ENCODE measurements at places on chromosomes 16 and 17.

- no peak for DNase-seq
Measured at GRCh38 chr17:29383686-29384085, 6.5 kb upstream of the TAOK1 start.

GRCh38 chr17:17682293-17682736 lies 1.1 kb downstream of the RAI1 start:
- DNase-seq: no peak

DNA sequence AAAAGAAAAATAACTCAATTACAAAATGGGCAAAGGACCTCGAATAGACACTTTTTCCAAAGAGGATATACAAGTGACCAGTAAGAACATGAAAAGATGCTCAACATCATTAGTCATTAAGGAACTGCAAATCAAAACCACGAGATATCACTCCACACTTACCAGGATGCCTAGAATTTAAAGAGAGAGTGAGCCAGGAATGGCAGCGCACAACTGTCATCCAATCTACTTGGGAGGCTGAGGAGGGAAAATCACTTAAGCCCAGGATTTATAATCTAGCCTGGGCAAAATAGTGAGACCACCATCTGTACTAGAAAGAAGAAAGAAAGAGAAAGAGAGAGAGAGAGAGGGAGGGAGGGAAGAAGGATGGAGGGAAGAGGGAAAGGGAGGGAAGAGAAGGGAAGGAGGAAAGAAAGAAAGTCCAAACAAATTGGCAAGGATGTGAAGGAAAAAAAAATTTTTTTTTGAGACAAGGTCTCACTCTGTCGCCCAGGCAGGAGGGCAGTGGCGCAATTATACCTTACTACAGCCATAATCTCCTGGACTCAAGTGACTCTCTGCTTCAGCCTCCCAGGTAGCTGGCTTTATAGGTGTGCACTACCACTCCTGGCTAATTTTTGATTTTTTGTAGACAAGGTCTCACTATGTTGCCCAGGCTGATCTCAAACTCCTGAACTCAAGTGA lies 22.6 kb downstream of the TBX2 start:
- DNase-seq: no peak

DNA sequence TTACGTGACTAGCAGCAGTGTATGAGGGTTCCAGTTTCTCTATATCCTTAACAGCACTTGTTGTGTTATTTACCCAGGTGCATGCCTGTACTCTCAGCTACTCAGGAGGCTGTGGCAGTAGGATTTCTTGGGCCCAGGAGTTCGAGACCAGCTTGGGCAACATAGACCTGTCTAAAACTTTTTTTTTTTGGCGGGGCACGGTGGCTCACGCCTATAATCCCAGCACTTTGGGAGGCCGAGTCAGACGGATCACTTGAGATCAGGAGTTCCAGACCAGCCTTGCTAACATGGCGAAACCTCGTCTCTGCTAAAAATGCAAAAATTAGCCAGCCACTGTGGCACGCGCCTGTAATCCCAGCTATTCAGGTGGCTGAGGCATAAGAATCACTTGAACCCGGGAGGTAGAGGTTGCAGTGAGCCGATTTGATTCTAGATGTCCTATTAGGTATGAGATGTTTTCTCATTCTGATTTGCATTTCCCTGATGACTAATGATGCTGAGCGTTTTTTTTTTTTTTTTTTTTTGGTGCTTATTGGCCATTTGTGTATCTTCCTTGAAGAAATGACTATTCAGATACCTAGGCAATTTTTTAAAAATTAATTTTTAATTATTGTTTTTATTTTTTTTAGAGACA lies 13.4 kb downstream of the CASC3 start:
- DNase-seq: no peak

GRCh38 chr17:273981-274832 lies 78.4 kb downstream of the RPH3AL start:
- no peak for DNase-seq

DNA sequence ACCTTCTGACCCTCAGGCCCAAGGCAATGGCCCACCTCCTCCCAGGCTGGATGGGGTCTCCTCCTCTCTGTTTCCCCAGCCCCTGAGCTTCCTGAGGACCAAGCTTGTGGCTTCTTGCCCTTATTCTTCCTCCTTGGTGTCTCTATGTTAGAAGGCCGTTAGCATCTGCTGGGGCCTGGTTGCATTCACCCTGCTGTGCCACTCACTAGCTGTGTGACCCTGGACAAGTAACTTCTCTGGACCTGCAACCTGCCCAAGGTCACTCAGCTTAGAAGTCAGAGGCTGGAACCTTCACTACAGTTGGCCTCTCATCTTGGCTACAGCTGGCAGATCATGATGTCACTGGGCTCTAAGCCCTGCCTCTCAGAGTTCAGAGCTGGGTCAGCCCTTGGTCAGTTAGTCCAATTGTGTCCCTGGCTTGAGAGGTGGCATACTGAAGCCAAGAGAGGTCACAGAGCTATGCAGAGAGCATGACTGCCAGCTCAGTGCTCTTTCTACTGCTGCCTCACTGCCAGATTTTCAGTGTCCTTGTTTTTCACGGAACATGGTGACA lies 3.0 kb downstream of the MT2A start:
- no peak for DNase-seq

GRCh38 chr17:60923000-60923399 lies 245.3 kb downstream of the BCAS3 start:
- DNase-seq: no peak

GRCh38 chr17:74737299-74738050 lies 419 bp downstream of the RAB37 start:
- DNase-seq: no peak

GRCh38 chr17:7579001-7579833 lies at the start of gene CD68:
Gene CD68, plus strand, starts transcription at chr17:7579638. Its CDS starts 40 bp downstream, at chr17:7579678.
- DNase-seq: no peak

DNA sequence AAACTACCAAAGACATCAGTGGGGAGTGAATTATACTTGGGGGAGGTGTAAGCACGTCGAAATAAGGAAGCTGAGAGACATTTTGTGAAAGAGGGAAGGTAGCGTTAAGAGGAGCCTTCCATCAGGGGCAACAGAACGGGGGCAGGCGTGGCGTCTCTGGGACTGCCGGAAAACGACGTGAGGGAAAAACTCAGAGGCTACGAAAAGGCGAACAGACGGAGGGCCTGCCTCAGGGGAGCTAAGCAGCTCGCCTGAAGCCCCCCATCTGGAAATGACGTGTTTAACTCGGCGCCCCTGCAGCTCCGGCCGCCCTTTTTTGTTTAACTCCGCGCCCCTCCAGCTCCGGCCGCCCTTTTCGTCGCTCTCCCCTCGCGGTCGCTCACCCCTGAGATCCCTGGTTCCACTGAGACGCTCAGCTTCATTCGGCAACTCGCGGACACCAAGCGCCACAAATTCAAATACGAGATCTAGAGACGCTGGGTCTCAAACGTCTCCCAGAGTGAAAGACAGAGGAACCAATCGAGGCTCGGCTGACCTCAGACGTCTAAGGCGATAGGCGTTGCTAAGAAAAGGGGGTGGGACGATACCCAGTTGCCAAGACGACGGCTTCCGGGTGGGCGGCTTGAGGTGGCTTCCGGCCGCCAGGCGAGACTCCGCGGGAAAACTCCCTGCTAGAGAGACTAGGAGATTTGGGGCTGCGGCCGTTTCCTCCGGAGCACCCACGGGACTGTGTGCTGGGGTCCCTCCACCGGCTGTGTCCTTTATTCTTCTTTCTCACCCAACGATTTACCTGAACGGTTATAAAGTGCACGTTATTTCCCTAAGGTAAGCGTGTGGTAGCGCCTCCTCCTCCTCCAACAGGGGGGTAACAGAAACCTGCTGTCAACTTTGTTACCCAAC lies 383.2 kb downstream of the ZFHX3 start:
- DNase-seq: peak; percentile 88

GRCh38 chr17:50615828-50616227 lies 18.9 kb upstream of the ABCC3 start:
- DNase-seq: no peak

GRCh38 chr16:30893417-30893743 lies 497 bp downstream of the BCL7C start:
- DNase-seq: no peak

GRCh38 chr17:32794533-32795246 lies 82.2 kb downstream of the MYO1D start:
- no peak for DNase-seq

DNA sequence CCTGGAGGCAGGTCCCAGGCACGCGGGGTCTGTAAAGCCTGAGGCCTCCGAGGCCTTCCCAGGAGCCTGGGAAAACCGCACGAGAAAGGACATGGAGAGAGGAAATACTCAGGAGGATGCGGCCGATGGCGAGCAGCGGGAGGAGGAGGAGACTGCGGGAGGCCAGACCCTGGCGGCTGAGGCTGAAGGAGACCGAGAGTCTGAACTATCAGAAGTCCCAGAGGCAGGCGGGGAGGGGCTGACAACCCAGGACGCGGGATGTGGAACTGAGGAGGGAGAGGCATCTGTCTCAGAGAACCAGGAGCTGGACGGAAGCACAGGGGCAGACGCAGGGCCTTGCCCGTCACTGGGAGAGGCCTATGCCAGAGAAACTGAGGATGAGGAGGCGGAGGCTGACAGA lies 2.4 kb downstream of the APOBR start:
- DNase-seq: no peak

- DNase-seq: no peak
Measured at GRCh38 chr16:82641336-82641984, 14.7 kb downstream of the CDH13 start.

DNA sequence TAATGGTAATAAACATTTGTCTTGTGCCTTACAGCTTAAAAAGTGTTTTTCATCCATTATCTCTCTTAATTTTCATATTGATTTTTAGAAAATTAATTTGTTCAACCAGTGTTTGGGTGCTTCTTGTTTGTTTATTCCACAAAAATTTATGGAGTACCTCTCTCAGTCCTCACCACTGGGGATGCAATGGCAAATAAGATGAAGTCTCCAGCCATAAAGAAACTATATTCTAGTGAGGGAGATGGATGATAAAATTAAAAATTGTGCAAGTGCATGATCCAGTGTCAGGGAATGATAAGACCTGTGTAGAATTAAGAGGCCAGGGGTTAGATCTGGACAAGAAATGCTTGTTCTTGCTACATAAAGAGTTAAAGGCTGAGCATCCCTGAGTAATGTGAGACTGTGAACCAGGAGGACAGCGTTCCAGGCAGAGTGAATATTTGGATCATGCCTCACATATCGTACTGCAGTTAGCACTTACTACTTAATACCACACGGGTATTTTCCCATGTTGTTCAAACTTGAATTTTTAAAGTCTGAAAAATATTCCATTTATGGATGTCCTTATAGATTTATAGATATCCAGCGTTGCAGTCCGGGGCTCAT lies 535.7 kb upstream of the HSBP1 start:
- DNase-seq: no peak

DNA sequence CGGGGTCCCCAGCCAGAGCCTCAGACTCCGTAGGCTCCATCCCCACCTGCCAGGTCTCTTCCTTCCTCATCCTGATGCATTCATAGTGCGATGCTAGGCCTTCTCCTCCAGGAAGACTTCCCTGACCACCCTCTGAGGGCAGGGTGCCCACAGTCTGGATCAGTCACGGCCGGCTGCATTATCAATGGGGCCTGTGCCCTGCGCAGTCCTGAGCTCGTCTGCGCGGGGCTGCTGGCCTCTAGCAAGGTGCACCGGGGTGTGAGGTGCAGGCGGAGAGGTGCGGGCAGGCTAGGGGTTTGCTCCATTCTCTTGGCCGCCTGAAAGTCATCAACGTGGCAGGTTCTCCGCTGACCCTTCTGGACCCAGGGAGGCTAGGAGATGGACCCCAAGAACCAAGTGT lies 56.9 kb upstream of the ACSF3 start:
- DNase-seq: no peak

GRCh38 chr16:49886554-49887094 lies 30.7 kb upstream of the ZNF423 start:
- DNase-seq: no peak

DNA sequence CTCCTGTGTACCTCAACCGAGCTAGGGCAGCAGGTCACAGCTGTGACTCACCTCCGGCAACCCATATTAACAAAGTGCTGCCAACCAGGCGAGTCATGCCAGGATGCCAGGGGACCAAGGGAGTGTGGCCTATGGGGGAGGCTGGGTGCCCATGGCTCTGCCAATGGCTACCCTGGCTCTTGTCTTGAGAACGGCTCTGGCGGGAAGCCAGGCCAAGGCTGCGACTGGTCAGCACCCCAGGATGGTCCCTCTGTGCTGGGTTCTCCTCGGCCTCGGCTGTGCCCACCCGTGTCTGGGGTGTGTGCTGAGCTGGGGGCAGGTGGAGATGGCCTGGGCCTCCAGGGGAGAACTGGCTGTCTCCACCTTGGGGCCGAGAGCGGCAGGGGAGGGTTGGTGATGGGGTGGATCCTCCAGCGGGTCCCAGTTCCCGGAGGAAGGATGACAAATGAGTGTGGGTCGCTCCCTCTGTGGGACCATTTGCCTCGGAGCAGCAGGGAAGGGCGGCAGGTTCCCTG lies 75.8 kb downstream of the MRC2 start:
- DNase-seq: no peak

- DNase-seq: no peak
Measured at GRCh38 chr17:41625602-41626001, 1.2 kb upstream of the KRT17 start.

DNA sequence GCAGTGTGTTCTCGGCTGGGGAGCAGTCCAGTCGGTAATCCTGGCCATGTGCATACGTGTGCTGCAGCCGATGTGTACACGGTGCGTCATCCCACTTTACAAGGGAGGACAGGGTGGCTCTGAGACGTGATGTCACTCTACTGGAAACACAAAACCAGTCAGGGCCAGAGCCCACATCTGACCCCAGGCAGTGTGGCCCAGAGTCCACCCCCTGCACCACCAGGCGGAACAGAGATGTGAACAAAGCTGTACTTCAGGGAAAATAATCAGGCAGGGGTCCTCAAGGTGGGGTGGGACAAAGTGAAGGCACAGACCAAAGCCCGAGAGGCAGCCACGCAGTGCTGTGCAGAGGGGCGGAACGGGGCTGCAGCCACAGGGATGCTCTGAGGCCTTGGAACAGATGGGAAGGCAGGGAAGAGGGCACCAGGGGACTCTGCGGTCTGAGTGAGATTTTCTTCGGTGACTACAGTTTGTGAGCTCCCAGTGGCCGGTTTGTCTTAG lies 181.5 kb downstream of the ZNF423 start:
- DNase-seq: no peak

DNA sequence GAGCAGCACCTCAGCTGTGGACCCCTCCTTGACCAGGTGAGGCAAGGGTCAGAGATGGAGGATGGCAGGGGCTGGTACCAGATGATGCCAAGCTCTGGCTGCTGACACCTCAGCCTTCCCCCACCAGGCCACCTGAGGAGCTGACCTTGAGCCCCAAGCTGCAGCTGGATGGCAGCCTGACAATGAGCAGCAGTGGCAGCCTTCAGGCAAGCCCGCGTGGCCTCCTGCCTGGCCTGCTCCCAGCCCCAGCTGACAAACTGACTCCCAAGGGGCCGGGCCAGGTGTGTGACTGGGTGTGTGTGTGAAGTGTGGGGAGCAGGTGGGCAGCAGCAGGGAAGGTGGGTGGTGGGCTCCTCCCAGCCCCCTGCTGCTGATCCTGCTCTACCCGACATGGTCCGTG lies 4.7 kb upstream of the NRN1L start:
- no peak for DNase-seq

- no peak for DNase-seq
Measured at GRCh38 chr16:27408602-27409031, 6.6 kb downstream of the IL21R start.

GRCh38 chr17:68812876-68813584 lies 142.2 kb downstream of the ABCA8 start:
- DNase-seq: no peak

All from NCI-H1048 (cell line).